ENCODE measurements at places on chromosomes 7 and 10. TPM values are rescaled to one million over a fixed set of nuclear protein-coding genes. Genes with fewer than 3 reads are reported as not detected.

SLC26A5 gene
- 0.19 TPM for total RNA-seq

LRMDA gene
- 12.9 TPM for total RNA-seq

C10orf105 gene
- total RNA-seq = 0.56 TPM

MYPN gene
- total RNA-seq = not detected

TMEM178B gene
- total RNA-seq = 0.96 TPM

AEBP1 gene
- total RNA-seq = 191 TPM

CFAP58 gene
- 0.19 TPM for total RNA-seq

ALOX5 gene
- 54.6 TPM for total RNA-seq

ZNF3 gene
- 15.6 TPM for total RNA-seq

NANOS1 gene
- total RNA-seq = 12.2 TPM

SH2D4B gene
- total RNA-seq = not detected

PLEKHS1 gene
- not detected for total RNA-seq

ANKMY2 gene
- total RNA-seq = 12.3 TPM

EBLN1 gene
- total RNA-seq = not detected

TMEM229A gene
- not detected for total RNA-seq

AHR gene
- total RNA-seq = 258 TPM

ZNF786 gene
- 6.0 TPM for total RNA-seq

SSC4D gene
- total RNA-seq = 2.8 TPM

MMP21 gene
- not detected for total RNA-seq

TPST1 gene
- 16.4 TPM for total RNA-seq

LRRC4 gene
- 1.2 TPM for total RNA-seq

GPR15LG gene
- not detected for total RNA-seq

OR13A1 gene
- total RNA-seq = not detected

VAX1 gene
- not detected for total RNA-seq

CUBN gene
- total RNA-seq = 1.6 TPM

LRRD1 gene
- not detected for total RNA-seq

PUS7 gene
- 13.6 TPM for total RNA-seq

GDF2 gene
- total RNA-seq = not detected

IGFBP3 gene
- total RNA-seq = 713 TPM
